Stimulated activated CD4-positive, alpha-beta T cell treated with anti-CD3 and anti-CD28 coated beads, Interleukin-2, amount 100 ng/mL, for 24 hours (primary cell): ENCODE measurements at places on chromosomes 5 and 9.

GRCh38 chr9:2966565-2967300 lies 122.8 kb upstream of the PUM3 start:
- DNase-seq, result no peak

DNA sequence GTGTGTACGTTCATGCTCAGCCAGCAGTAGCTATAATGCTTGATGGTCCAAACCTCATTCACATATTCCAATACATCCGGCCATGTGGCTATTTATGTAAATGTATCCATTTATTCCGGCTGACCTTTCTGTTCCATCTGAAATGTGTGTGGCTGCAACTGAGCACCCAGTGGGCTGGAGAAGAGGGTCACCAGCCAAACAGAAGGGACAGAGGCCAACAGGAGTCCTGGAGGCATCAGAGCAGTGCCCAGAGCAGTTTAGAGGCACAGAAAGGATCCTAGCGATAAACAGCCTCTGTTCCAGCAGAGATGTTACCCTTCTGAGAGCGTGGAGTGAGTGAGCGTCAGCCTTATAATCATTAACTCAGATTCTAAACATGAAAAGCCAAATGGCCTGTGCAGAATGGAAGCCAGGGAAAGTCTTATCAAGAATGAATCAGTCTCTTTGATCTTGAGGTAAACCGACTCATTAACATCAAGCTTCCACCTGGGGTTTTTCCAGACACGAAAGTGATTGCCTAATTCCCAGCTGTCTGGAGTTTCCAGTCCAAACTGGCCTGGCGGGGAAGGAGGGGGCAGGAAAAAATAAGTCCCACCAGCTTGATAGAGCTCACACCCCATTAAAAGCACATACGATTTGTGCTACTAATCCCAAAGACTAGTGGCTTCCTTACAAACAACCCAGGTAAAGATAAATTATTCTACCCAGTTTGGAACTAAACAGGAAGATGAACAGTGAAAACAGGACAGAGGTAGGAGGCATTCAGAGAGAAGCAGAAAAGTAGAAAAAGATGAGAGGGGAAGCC lies 55.7 kb downstream of the SUSD1 start:
- DNase-seq, result no peak

- no peak for DNase-seq
Measured at GRCh38 chr5:100950985-100951384, 47.9 kb upstream of the ST8SIA4 start.

DNA sequence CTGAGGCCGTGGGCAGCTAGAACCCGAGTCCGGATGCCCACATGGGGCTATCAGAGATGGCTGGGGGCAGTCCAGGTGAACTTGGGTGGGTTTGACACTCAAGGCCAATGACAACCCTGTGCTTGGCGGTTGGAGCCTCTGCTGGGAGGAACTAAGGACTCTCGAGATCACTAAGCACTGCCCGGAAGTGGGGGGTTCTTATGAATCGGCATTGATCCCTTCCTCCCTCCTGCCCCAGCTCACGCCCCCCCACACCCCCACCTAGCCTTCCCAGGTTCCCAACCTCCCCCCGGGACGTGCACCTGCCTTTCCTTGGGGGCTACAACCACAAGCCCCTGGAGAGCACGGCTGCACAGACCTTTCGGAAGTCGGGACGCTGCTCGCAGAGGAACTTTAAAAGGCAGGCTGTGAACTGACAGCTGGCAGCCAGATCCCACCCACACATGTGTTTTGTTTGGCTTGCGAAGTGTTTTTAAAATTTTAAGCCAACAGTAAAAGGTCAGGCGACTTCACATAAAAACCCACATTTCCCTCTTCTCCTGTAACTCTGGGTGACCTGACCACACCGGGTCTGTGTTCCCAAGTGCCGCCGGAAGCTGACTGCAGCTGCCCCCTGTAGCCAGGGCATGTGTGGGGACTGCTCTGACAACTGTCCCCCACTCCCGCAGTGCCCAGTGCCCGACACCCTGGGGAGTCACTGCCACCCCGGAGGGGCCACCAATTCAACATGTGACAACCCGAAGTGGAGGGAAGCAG lies 5.1 kb upstream of the RALGDS start:
- DNase-seq, result no peak

DNA sequence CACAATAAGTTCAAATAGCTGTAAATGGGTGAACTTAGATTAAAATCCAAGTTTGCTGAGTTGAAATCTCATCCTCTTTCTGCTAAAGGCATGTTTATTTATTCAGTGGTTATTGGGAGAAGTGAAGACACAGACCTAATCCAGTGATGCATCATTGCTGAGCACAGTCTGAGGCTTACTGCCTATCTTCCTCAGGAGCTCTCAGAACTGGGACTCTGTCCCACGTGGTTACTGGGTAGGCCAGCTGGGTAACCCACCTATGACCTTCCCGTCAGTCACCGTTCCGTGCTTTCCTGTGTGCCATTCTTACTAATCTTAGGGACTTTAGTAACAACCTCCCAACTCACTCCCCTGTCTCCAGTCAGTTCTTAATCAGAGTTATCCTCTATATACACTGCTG lies 226.8 kb upstream of the ATP10B start:
- DNase-seq, result no peak

- no peak for DNase-seq
Measured at GRCh38 chr5:145449794-145450193, 385.3 kb downstream of the PRELID2 start.

GRCh38 chr9:71706176-71706575 lies 62.1 kb downstream of the CEMIP2 start:
- no peak for DNase-seq

DNA sequence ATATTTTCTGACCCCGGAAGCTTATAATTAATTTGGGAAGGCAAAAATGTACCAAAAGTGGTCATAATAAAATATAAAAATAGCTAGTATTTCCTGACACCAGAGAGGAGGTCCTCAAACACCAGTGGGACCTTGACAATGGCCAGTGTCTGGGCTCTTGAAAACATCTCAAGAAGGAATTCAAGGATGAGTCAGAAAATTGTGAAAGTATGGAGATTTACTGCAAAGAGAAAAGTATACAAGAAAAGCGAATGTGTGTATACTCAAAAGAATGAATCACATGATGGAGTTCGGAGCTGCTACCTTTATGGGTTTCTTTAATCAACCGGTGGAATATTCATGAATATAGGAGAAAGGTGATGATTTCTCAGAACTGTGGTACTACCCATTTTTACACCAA lies 1709.0 kb upstream of the WWC1 start:
- no peak for DNase-seq

DNA sequence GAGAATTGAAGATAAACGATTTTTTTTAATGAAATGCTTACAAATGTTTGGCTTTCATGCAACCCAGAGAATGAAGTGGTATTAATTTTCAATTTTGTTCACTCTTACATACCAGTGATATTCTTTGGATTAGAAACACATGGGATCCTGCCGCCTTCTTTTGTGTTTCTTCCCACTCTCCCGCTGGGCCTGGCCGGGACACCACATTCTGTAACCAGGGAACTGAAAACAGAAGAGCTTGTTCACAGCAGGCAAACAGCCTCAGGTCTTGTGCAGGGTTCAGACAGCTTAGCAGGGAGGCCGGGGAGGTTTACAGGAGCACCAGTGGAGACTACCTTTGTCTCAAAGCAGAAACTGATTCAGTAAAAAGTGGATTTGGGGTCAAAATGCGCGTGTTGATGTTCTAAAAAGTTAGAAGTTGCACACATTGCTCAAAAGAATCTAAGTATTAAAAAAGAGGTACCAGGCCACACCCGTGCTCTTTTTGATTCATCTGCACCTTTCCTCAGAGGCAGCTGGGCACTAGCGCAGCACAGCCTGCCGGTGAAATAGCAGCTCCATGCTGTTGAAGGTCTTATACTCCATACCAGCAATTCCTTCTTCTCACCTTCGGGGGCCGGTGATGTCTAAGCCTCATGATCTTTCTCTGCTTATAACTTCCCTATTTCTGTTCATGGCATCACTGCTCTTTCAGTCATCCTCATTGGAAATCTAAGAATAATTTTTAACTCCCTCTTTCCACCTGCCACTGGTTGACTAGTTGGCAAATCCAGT lies 67.1 kb downstream of the GRAMD2B start:
- DNase-seq, result no peak

DNA sequence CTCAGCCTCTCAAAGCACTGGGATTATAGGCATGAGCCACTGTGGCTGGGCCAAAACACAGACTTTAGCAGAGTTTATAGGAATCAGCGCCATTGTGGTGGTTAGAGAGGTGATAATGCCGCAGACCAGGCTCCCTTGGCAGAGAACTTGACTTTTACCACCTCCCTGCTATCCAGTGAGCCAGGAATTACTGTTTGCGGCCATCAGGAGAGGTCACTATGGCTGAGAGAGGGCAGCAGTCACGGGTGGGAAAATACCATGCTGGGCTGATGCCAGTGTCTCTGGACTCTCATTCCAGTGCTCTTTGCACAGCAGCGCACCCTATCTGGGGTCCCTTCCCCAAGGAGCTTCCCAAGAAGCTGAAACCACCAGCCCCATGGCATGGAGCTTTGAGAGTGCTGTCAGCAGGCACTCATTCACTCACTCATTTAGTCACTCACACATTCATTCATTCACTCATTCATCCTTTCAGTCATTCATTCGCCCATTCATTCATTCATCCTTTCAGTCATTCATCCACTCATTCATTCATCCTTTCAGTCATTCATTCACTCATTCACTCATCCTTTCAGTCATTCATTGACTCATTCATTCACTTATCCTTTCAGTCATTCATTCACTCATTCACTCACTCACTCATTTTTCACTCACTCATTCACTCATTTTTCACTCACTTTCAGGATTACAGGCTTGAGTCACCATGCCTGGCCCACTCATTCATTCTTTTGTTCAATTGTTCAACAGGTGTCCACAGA lies 27.3 kb upstream of the RNU6ATAC start:
- DNase-seq, result no peak

GRCh38 chr9:127963359-127964064 lies 17.3 kb downstream of the EEIG1 start:
- DNase-seq, result no peak

DNA sequence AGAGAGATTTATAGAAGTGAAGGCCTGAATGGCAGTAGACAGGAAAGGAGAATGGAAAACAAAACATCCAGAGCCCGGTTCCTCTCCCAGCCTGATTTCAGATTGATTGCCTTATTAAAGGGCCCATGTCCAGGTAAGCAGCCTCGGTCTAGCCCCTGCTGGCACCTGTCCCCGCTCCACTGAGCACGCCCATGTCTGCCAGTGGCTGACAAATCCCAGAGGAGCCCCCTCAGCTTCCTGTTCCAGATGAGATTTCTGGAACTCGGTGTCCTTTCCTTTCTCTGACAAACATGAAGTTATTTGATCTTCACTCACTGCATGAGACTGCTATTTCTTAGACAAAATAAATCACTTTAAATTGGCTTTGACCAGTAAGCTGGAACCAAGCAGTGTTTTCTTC lies 187.0 kb upstream of the ADCY2 start:
- no peak for DNase-seq

- no peak for DNase-seq
Measured at GRCh38 chr5:98791001-98791519, 17.6 kb downstream of the RGMB start.

DNA sequence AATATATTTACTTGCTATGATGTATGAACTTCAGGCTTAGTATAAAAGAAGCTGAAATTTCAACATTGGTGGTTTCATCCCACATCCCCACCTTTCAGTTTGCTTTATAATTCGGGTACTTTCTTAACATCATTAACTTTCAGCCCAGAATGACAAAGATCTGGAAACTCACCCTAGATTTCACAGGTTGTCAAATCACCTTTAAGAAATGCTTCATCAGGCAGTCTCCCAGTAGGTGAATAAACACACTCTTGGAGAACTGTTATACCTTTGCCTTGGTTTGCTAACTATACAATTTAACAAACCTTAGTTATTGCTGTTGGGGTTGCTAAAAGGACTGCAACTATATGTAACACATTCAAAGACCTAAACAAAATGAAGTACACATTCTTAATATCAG lies 54.4 kb downstream of the MLANA start:
- no peak for DNase-seq

GRCh38 chr9:35829764-35830096 lies 702 bp downstream of the TMEM8B start:
- no peak for DNase-seq

DNA sequence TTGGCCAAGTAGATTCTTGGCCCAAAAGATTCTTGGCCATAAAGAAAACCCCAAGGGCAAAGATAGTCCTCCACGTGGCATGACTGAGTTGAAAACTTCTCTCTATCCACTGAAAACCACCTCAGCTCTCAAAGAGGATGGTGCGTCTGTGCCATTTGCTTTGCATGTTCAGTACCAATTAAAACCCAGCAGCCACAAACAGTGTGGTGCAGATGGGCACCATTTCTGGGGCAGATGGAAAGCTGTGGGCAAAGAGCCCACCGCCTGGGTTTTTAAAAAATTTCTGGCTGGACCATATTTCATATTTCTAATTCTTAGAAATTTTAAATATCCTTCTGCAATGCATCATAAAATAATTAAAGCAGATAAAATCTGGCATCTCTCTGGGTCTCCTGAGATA lies 84.5 kb upstream of the PUM3 start:
- no peak for DNase-seq

- no peak for DNase-seq
Measured at GRCh38 chr5:64949331-64949730, 180.6 kb downstream of the CWC27 start.

GRCh38 chr9:113515862-113516261 lies 52.3 kb downstream of the RGS3 start:
- DNase-seq, result no peak

DNA sequence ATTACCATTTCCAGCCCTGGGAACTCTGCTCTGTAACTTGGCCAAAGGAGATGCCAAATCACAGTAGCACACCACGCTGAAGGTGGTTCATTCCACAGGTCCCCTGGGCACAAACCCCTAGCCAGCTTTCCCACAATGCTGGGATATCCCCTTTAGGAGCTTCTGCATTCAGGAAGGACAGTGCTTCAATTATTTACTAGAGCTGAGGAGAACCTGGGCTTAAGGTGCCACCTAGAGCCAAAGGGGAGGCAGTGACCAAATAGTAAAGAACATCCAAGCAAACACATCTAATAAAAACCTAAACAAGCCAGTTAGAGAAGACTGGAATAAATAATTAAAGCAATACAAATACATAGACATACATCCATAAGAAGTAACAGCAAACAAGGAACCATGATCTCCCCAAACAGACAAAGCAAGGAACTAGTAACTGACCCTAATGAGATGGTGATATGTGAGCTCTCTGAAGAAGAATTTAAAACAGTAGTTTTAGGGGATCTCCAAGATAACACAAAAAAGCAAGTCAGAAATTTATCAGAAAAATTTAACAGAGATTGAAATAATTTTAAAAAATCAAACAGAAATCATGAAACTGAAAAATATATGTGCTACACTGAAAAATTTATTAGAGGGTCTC lies 14.6 kb downstream of the KIF4B start:
- no peak for DNase-seq

DNA sequence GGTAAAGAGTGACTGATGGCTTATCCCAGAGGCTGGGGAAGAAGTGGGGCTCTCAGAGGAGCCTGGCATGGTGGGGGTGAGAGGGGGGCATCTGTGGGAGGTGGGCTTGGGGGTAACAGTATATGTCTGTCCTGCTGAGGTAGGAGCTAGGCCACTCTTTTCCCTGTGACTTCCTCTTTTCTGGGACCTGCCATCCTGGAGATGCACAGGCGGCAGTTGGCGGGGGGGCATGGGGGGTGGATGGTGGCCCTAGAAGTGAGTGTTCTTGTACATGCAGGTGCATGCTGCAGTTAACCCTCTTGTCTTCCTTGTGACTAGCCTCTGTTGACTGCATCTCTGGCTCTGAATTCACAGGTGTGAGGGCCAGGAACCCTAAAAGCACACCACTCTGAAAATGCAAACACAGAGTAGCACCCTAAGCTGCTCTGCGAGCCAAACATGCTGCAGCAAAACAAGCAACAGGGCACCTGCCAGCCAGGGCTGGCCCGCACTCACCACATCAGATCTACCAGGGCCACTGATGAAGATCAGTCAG lies 123.8 kb upstream of the SHB start:
- DNase-seq, result no peak
